ENCODE measurements at places on chromosomes 6 and 20.

GRCh38 chr6:151056230-151056907 is 183.4 kb upstream of the AKAP12 start:
- DNase-seq = no peak

- no peak for DNase-seq
Observed at GRCh38 chr6:89120371-89120770, 2.5 kb upstream of the SRSF12 start.

GRCh38 chr20:49237531-49237930 is 18.3 kb downstream of the DDX27 start:
- DNase-seq = no peak

DNA sequence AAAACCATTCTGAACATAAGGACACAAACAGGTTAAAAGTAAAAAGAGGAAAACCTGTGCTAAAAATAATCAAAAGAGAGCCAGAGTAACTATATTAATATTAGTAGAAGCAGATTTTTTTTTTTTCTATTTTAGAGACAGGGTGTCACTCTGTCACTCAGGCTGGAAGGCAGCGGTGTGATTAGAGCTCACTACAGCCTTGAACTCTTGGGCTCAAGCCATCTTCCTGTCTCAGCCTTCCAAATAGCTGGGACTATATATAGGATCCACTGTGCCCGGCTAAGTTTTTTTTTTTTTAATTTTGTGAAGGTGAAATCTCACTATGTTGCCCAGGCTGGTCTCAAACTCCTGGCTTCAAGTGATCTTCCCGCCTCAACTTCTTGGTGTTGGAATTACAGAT is 33.4 kb upstream of the PLN start:
- DNase-seq = no peak

GRCh38 chr6:118216751-118217150 is 309.7 kb downstream of the SLC35F1 start:
- no peak for DNase-seq

GRCh38 chr6:127191716-127192115 is 73.2 kb downstream of the RSPO3 start:
- no peak for DNase-seq

DNA sequence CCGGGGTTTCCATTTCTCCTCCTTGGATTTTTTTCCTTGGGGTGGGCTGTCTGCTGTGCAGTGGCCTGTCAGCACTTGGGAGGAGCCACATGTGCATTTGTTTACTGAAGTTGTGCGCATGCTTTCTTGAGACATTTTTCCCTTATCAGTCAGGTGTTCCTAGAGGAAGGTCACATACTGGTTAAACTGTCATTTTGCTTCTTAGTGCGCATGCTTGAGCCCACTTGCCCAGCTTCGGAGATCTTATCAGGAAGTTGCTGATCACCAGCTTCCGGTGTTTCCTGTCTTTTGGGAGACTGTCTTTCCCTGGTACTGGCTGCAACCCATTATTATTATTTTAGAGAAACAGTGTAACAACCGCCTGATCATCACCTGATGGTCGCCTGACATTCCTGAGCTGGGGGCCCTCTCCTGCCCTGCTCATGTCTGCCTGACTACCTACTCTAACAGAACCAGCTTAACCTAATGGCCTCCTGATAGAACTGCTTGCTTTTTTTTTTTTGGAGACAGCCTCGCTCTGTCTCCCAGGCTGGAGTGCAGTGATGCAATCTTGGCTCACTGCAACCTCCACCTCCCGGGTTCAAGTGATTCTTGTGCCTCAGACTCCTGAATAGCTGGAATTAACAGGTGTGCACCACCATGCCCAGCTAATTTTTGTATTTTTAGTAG is 378 bp upstream of the ERVFRD-1 start:
- DNase-seq = no peak

- DNase-seq = no peak
Observed at GRCh38 chr6:149094934-149095351, 222.6 kb upstream of the TAB2 start.

DNA sequence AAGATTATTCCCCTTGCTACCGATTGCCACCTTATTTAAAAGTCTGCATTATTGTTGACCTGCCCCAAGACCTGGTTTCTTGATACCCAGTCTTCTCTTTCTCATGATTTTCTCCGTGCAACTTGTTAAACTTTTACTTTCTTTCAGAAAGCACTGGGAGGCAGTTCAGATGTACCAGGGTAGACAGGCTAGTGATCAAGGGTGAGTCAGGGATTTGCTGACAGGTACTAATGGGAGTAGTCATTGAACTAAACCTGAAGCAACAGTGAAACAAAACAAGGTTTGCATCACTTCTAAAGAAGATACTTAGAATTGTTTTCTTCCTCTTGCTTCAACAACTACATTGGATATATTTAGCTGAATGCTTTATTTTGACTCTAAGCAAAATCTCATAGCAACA is 124.4 kb downstream of the KCNQ5 start:
- DNase-seq = no peak

GRCh38 chr20:53824779-53825178 is 231.1 kb upstream of the ZNF217 start:
- no peak for DNase-seq

GRCh38 chr20:59495894-59496510 is 108.3 kb upstream of the PHACTR3 start:
- DNase-seq = peak; percentile 36

- no peak for DNase-seq
Observed at GRCh38 chr6:81739230-81740195, 13.0 kb downstream of the TENT5A start.

- no peak for DNase-seq
Observed at GRCh38 chr6:40899684-40900155, 139.3 kb downstream of the UNC5CL start.

- DNase-seq = no peak
Observed at GRCh38 chr20:25644814-25645213, 21.0 kb upstream of the NANP start.

GRCh38 chr6:151561238-151561637 is 67.4 kb downstream of the CCDC170 start:
- DNase-seq = no peak

DNA sequence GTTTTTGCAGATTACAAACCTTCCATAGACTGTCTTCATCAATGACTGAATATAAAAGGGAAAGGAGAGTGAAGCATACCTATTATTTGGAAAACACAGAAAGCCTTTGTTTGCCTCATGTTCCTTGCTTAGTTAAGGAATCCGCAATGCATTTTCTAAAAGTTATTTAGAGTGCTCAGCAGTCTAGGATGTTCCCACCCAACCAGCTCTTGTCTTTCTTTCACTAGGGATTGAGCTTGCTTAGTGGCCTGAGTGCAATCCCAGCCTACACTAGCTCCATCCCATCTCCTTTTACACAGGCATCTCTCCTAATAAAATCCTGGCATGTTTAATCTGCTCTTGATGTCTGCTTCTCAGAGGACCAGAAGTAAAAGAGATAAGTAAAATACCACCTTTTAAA is 850.5 kb upstream of the GJE1 start:
- no peak for DNase-seq

DNA sequence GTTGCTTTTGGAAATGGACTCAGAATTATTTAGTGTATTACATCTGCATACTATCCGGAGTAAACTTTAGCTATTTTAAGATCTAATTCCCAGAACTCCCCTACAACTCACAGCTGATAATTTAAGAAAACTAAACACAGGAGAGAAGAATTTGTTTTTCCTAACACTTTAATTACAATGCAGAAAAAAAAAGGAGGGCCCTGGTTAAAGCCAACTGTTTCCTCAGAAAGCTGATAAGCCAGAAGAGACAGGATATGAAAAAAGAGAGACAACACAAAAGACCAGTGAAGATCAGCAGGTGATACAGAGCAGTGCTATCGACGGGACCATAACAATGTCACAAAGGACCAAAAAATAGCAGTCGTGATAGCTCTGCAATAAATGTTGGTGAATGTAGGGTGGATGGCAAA is 5.8 kb downstream of the IFNGR1 start:
- no peak for DNase-seq

- no peak for DNase-seq
Observed at GRCh38 chr6:156026486-156027247, 571.0 kb upstream of the NOX3 start.

DNA sequence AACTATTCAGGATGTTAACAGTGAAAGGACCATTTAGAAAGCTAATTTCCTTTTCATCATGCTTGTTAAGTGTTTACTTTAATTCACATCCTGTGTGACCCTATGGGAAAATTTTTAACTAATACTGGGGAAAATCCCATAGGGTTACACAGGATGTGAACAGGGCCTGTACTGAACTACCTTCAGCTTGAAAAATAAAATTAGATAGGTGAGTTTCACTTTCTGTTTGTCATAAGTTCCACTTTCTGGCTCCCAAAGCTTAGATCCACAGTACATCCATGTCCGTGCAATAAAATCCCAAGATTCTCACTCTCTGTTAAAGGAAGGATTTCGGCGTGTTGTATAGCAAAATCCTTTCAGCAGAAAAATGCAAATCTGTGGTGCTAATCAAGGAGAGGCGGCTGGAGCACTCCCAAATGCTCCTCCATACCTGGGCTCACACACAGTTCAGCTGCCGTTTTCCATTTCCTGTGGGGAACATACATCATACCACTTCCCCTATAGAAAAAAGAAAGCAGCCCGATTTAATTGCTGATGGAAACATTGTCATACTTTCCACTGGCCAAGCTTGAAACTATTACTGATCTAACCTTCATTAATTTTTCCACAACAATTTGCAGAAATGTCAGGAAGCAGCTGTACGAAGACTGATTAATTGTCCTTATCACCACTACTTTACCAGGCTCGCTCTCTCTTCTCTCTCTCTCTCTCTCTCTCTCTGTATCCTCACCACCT is 125.2 kb downstream of the HIVEP2 start:
- no peak for DNase-seq

DNA sequence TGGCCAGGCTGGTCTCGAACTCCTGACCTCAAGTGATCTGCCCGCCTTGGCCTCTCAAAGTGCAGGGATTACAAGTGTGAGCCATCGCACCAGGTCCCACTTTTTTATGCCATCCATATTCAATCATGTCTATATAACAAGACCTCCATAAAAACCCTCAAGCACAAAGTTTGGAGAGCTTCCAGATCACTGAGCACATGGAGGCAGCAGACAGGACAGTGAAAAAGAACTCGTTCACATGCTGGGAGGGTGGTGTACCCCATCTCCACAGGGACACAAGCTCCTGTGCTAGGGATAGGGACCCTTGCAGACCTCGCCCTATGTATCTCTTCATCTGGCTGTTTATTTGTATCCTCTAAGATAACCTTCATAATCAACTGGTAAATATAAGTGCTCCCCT is 30.3 kb downstream of the KIF13A start:
- DNase-seq = no peak

- DNase-seq = no peak
Observed at GRCh38 chr20:46322641-46323040, 14.3 kb upstream of the CDH22 start.

GRCh38 chr6:160013987-160014868 is 45.3 kb downstream of the IGF2R start:
- DNase-seq = no peak

GRCh38 chr20:32116079-32116521 is 6.6 kb downstream of the TM9SF4 start:
- no peak for DNase-seq

DNA sequence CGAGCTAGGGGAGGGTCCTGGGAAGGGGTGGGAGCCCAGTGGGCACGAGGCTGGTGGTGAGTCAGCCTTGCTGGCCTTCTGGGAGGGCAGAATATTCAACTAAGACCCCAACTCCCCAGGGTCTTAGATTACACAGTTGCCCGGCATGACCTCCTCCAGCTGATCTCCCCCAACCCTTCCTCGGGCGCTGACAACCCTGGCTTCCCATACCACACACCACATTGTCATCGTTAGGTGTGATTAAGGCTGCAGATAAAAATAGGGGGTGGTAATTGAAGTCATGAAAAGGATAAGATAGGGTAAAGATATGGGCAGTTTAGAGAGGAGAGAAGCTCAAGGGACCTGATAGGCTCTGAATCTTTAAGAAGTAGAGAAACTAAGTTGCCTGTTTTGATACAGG is 10.5 kb downstream of the CDC40 start:
- no peak for DNase-seq

Measured in stimulated activated CD8-positive, alpha-beta memory T cell treated with anti-CD3 and anti-CD28 coated beads, Interleukin-7, amount 100 ng/mL, for 1 hour (primary cell).